ENCODE measurements at places on chromosomes 6 and 20.

DNA sequence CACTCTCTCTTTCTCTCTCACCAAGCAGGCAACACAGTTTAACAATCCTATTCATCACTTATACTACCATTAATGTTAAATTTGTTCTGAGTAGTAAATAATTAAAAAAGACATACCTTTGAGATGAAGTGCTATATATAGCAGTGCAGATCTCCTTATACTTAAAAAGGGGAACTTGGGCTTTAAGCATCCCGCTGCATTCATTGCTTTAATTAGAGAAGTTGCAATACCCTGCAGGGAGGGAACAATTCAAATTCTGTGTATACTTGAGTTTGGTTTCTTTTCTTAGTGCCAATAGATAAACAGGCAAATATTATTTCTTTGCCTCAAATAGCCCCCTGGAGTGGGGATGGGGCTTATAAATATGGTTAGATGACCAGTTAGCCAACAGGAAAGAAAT, 10.8 kb upstream of the ZBTB24 start:
- no peak for DNase-seq

- no peak for DNase-seq
Observed at GRCh38 chr20:25178563-25179438, 16.7 kb upstream of the ENTPD6 start.

DNA sequence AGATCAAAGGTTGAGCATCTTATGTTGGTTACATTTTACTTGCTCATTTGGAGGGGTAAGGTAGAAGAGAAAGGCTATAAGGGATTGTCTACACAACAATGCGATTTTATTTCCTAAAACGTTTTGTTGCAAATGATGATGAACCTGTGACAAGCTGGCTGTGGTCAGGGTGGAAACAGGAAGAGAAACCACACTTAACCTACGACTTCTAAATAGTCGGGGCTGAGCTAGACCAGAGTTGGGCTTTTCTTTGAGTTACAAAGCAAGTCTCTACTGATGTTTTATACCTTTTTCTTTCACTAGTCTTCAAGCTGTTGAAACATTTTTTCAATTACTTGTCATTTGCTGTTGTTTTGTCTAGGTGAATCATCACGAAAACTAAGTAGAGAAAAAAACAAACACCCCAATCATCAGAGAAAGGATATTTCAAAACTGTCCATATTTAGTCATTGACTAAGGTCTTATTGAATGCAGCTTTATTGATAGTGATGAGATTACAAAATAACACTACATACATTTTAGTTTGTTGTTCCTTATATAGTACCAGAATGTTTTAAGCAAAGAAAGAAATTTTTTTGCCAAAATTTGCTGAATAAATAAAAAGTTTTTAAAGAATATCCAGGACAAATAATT, 18.0 kb downstream of the KLHL31 start:
- no peak for DNase-seq

GRCh38 chr6:92132457-92132856, 1286.9 kb downstream of the EPHA7 start:
- no peak for DNase-seq

Measured in activated T-helper 9 cell treated with anti-CD3 and anti-CD28 coated beads, Interleukin-2, amount 50 U/mL, for 16 hours (primary cell).